Fibroblast of skin of scalp (primary cell): ENCODE measurements at places on chromosomes 16 and 17.

DNA sequence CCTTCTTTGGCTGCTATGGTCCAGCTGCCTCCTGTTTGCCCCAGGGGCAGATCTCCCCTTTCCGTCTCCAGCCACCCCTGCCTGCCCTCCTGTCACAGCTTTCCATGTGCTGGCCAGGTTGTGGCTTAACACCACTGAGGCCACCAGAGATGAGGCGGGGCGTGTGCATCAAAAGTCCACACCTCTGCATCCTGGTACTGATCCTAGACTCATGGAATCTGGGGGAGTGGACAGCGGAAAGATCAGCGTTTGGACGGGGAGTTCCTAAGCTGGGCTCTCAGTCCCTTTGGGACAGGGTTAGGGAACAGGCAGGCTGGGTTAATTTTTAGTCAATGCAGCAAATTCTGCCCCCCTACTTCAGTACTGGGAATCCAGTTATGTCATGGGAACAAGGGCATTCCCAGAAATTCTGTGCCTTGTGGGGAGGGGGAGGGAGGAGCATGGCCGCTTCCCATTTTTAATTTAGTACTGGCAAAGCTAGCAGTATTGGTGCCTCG is 3.9 kb downstream of the IGFBP4 start:
- no peak for DNase-seq

DNA sequence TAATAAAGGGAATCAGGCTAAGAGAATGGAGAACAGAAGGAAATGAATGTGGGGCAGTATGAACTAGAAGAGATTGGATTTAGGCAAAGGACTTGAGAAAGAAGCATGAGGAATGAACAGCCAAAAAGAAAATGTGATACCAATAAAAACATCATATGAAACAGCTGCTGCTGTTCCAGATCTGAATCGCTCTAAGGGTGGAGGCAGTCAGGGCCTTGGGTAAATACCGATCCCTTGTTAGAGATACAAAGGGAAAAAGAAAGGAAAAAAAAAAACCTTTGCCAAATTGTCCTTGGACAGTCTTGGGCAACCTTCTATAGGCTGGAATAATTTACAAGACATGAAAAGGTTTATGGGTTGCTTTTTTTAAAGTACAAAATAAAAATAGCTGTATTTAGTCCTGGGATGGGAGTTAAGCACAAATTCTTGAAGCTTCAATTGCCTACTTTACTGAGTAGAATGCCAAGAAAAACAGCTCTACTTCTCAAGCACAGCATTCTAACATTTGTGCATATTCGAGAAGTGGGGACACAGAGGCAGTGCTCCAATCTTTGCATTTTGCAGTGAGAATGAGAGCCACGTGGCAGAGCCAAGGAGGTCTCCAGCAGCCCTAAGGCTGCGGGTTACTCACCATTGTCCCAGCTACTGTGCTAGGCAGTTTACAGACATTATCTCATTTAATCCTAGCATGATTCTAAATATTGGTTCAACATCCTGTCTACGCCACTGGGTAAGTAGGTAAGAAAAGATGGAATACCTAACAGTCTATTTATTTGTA is 43.3 kb upstream of the PSMD7 start:
- no peak for DNase-seq

DNA sequence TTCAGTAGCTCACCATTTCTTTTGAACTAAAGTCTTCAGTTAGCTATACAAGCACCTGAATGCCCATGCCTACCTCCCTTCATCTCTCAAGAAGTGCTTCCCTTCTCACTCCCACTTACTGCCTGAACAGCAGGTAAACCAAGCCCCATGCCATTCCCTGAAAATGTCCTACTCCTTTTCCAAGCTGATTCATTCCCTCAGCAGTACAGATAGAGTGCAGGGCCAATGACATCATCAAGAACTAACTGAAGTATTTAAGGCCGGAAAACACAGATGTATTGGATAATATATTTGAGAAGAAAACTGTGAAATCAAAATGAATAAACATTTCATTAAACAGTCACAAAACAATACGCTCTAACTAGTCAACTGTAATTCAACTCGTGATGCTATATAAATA is 478.8 kb upstream of the CDH11 start:
- peak; percentile 33 for DNase-seq

DNA sequence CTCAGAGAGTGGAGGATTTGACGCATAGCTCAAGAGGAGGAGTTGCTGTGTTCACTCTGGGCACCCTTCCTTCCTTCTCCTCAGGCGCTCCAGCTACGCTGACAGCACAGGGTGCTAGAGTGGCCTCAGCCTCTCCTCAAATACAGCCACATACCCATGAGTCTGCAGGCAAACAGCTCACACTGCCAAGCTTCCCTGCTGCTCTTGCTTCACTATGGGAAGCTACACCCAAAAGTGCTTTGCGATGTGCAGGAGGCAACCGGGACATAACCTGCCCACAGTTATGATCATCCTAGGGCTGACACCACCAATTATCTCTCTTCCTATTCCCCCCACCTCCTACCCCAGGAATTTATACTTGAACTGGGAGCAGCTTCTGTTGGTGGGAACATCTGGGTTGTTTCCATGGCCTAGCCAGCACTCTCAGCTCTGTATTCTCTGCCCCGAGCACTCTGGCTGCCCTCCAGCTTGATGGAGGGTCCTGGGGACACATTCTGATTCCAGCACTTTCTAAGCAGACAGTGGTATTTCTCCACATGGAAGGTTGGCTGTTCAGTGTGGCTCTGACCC is 40.3 kb upstream of the SREBF1 start:
- DNase-seq = peak; percentile 37

GRCh38 chr17:6523809-6524355 is 32.5 kb downstream of the PITPNM3 start:
- no peak for DNase-seq

DNA sequence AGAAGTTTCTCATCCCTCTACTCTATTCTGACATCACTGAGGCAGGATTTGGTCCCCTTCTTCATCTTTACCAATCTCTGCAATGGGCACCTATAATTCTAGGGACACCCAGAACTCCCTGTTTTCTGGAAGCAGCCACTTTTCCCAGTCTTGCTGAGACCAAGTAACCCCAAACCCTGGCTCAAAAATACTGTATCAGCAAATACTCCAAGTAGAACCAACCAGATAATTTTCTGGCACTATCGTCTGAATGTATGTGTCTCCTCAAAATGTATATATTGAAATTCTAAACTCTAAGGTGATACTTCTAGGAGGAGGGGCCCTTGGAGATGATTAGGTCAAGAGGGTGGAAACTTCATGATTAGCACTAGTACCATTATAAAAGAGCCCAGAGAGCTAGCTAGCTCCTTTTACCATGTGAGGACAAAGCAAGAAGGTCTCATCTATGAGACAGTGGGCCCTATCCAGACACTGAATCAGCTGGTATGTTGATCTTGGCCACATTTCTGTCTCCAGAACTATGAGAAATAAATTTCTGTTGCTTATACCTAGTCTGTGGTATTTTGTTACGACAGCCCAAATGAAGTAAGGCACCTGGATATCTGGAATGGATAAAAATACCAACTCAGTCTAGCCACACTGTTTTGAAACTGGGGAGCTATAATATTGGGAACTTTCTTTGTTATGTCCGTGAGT is 464.4 kb downstream of the CDH11 start:
- peak; percentile 85 for DNase-seq
